ENCODE measurements at places on chromosomes 16 and 17. TPM values are rescaled to one million over a fixed set of nuclear protein-coding genes. Genes with fewer than 3 reads are reported as not detected.

The DNAAF8 gene
- total RNA-seq = not detected

The CDR2L gene
- 0.14 TPM for total RNA-seq

DNA sequence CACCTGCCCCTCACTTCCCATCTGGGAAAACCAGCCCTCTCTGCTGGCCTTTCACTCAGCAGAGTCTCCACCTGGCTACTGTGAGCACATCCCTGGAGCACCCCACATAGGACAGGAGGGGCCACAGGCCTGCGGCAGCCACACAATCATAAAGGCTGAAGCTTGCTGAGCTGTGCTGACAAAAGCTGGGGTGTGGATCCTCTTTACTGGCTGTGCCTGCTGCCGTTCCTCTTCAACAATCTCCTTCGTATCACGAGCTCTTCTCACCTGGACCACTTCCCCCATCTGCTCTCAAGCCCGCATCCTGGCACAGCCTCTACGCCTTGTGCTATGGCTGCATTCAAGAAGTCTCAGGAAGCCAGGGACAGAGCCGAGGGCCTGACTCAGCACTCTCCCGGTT lies 86.1 kb downstream of the ZNF778 start:
- no peaks in the 10 kb centered on the region for H3K27me3 ChIP-seq
- H3K36me3 ChIP-seq = peaks cover 29% of the 10 kb centered on the region
- no peak for DNase-seq

DNA sequence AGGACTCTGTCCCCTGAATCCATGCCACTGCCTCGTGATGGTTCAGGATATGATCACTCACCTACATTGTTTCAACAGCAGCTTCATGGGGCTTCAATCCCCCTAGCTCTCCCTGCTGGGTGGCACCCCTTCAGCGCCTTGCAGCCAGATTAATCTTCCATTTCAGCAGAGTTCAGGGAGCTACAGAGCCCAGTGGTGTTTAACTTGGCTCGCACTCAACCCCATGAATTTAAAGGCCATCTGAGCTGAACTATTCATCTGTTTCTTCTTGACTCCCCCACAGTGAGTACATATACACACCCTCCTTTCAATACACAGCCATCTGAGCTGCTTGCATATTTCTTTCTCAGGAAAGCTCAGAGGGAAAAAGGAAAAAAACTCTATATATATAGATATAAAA lies 202.8 kb upstream of the C16orf82 start:
- H3K4me1 ChIP-seq = no peaks in the 10 kb centered on the region
- no peaks in the 10 kb centered on the region for H3K36me3 ChIP-seq
- no peak overlapping the region for H3K4me3 ChIP-seq

DNA sequence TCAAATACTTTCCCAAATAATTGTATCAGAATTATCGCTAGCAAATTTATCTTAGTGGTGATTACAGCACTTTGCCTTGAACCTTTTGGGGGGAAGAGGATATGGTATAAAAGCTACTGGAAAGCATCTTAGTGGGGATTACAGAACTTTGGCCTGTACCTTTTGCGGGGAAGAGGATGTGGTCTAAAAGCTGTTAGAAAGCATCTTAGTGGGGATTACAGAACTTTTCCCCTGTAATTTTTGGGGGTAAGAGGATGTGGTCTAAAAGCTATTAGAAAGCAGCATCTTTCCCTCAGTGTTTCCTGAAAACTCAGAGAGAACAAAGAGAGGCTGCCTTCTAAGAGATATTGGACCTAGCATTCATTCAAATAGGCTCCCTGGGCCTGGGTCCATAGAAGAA lies 4.1 kb downstream of the SLFN12 start:
- DNase-seq = peak; percentile 32
- H3K27ac ChIP-seq = no peak overlapping the region
- no peaks in the 10 kb centered on the region for H3K36me3 ChIP-seq
- H3K27me3 ChIP-seq = no peaks in the 10 kb centered on the region
- peaks cover 25% of the 10 kb centered on the region for H3K4me1 ChIP-seq
- H3K4me3 ChIP-seq = no peak overlapping the region

DNA sequence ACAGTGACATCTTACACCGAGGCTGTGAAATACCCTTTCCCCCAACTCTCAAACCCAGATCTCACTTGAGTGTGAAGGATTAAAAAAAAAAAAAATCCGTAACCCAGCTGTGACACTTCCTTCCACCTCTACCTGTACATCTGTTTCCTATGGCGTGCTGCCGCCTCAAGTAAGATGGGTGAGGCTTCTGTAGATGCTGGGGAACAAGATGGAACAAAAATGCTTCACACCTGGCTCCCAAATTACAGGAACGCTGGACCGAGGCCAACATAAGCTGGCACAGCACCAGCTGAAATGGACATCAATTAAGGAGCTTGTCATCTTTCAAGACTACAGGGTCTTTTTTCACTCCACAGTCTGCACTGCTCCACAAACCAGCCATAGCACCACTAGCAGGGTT lies 95.9 kb downstream of the HIC1 start:
- H3K27me3 ChIP-seq = no peaks in the 10 kb centered on the region
- peaks cover 4% of the 10 kb centered on the region for H3K4me1 ChIP-seq
- no peak overlapping the region for H3K4me3 ChIP-seq
- no peak for DNase-seq
- H3K27ac ChIP-seq = no peak overlapping the region
